ENCODE measurements at places on chromosomes 5 and 9.

GRCh38 chr5:102815084-102815483 is 60.0 kb downstream of the PAM start:
- DNase-seq = no peak

DNA sequence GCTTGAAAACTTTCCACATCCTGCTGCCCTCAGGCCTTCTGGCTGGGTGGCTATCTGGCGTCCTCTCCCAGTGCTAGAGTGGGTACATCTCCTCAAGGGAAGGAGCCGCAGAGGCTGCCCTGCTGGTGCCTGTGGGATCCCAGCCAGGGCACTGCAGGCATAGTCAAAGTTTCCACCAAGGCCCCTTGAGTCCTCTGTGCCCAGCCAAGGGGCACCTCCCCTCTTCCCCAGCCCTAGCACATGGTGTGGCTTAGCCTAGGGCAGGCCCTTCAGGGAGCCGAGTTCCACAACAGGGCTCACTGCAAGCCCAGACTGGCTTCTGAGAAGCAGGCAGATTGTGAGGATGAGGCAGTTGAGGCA is 103.2 kb downstream of the RGS3 start:
- no peak for DNase-seq

DNA sequence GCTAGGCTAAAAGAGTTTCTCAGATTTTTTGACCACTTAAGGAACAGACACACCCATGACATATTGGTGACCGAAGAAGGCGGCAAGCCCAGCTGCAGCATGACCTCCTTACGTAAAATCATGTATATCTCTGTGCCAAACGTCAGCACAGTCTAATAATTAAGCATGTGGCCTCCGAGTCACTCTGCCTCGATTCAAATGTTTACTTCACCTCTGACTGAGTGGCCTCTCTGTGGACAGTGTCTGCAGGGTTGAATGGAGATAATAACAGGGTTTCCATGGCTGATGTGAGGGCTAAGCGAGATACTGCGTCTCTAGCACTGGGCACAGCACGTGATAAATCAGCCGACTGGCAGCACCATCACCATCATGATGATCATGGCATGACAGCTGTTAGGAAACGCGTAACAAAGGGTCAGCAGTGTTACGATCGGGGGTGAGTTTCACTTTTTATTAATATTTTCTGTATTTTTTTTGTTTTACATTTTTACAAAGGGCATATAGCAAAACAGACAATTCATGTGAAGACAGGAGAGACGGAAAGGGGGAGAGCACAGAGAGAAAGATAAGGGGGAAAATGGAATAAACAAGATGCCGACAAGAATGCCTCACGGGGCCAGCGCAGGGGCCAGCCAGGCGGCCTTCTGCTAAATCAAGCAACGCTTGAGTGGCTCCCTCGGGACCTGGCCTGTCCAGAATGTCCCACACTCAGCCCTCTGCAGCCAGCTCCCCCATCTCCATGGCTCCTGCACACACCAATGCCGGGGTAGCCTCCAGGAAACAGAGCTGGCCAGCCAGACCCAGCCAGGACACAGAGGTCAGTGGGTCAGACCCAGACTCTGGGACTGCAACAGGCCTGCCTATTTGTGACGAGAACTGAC is 60.3 kb downstream of the ADAMTS2 start:
- DNase-seq = no peak

- no peak for DNase-seq
These were observed 240.2 kb downstream of the MAN2A1 start for GRCh38 chr5:109929911-109930310.

DNA sequence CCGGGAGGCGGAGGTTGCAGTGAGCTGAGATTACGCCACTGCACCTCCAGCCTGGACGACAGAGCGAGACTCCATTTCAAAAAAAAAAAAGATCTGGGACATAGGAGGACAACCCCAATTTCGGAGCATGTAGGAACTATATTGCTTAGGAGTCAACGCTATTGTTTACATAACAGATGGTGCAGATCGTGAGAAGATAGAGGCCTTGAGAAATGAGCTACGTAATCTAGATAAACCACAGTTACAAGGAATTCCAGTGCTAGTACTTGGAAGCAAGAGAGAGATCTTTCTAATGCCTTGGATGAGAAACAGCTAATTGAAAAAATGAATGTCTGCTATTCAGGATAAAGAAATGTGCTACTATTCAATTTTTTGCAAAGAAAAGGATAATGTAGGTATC is 20.3 kb downstream of the TBC1D2 start:
- DNase-seq = no peak

- no peak for DNase-seq
These were observed 66.8 kb downstream of the CRB2 start for GRCh38 chr9:123422635-123423310.

DNA sequence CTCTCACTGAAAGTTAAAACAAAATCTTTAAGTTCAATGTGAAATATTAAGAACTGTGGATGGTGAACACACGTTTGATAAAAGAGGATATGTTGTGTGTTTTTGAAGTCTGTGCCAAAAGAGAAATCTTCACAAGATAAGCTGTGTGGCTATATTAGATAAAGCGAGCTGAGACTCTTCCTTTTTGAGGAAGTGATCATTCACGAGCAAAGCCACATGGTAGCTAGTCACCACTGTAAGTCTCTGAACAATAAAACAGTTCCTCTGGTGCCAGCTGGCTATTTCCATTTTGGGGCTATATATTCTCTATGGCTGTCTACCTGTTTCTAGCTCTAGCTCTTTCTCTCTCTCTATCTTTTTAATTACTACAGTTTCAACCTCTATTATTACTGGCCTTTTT is 1849.2 kb upstream of the C9orf72 start:
- no peak for DNase-seq

DNA sequence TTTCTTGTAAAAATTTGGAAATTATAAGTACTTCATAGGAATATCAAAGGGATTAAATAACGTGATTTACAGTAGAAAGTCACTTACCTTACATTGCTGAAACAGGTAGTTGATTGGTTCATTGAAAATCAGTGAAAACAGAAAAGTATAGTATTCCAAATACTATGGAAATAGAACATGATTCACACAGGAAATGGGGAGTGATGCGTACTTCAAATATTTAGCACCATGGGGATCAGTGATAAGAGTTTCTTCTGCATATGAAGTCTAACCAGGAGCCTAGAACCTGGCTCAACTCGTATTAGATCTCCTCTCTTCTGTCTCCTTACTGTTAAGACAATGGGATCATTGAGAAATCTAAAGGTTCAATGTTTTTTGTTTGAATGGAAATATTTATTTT is 133.3 kb downstream of the FAM174A start:
- no peak for DNase-seq

- DNase-seq = no peak
These were observed 229.9 kb upstream of the DAB2 start for GRCh38 chr5:39654715-39655114.

DNA sequence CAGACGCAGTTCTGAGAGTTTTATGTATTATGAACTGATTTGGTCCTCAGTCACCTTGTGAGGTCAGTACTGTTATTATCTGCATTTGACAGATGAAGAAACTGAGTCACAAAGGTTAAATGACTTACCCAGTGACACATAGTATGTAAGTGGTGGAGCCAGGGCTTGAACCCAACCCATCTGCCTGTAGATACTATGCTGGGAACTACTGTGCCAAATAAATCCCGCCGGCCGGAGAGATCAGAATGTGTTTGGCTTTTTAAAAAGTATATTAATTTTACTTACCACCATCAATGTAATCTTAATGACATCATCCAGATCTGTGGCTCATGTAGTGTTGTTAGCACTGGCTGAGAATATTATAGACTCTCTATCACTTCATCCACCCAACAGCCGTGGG is 80.8 kb downstream of the ZNF618 start:
- no peak for DNase-seq

DNA sequence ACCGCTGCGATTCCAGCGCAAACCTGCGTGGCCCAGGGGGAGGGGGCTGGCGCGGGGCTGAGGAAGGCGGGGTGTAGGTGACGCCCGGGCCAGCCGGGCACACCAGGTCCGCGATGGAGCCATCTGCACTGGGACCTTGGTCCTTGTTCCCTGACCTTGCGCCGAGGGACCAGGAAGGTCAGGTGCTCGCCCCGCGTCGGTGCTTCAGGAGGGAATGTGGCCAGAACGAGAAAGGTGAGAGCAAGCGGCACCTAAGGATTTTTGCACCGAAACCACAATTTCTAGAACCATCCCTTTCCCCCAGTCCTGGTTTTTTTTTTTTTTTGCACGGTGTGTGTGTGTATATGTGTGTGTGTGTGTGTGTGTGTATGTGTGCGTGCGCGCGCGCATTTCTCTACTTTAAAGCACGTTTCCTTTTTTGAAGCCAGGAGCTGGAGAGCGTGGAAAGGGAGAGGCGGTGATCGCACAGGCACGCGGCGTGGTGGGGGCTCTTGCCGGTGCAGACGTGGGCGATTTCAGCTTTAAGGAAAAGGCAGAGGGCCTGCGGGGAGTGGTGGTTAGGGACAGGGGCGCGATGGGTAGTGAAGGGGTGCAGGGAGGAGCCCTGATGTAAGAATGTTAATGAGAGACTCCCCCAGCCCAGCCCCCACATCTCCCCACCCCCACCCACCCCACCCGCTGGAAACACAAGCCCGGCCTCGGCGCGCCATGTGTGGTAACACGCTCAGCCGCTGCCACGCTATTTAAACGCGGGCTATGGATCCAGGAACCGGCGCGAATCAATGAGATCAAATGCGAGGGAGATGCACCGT is at the start of gene NPR3:
Gene NPR3, plus strand, starts transcription at position 772 of the 812 bp plus-strand sequence. CDS start 456 bp downstream, outside the sequence.
- DNase-seq = no peak

DNA sequence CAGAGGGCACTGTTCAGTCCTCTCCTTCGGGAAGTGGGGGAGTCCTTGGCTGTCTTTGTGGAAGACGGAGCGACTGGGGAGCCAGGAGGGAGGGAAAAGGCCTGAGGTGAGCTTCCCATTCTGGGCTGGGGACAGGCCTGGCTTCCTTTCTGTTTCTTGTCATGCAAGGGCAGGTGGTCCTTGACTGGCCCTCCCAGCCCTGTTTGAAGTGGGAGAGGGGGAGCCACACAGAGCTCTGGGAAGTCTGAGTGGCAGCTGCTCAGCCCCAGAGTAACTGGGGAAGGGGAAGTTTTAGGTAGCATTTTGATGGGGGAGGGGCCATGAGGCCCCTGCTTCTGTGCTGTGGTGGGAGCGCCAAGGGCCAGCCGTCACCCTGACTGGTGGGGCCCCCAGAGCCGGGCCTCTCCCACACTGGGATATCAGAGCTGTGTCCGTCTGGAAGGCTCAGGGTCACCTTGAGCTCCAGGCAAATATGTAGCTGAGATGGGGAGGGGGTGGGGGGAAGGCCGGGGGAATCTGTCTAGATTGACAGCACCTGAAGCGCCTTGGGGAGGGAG is 6.5 kb downstream of the UNC5A start:
- DNase-seq = no peak

- peak; percentile 35 for DNase-seq
These were observed 18.7 kb upstream of the PTPDC1 start for GRCh38 chr9:94065535-94065961.

GRCh38 chr5:40778133-40778532 is 20.0 kb downstream of the PRKAA1 start:
- no peak for DNase-seq
